ENCODE measurements at places on chromosomes 12 and 14.

- no peak for DNase-seq
These were observed 685.9 kb upstream of the USP15 start for GRCh38 chr12:61574339-61574738.

GRCh38 chr14:76294876-76295275, 81.1 kb upstream of the ESRRB start:
- DNase-seq, result no peak

DNA sequence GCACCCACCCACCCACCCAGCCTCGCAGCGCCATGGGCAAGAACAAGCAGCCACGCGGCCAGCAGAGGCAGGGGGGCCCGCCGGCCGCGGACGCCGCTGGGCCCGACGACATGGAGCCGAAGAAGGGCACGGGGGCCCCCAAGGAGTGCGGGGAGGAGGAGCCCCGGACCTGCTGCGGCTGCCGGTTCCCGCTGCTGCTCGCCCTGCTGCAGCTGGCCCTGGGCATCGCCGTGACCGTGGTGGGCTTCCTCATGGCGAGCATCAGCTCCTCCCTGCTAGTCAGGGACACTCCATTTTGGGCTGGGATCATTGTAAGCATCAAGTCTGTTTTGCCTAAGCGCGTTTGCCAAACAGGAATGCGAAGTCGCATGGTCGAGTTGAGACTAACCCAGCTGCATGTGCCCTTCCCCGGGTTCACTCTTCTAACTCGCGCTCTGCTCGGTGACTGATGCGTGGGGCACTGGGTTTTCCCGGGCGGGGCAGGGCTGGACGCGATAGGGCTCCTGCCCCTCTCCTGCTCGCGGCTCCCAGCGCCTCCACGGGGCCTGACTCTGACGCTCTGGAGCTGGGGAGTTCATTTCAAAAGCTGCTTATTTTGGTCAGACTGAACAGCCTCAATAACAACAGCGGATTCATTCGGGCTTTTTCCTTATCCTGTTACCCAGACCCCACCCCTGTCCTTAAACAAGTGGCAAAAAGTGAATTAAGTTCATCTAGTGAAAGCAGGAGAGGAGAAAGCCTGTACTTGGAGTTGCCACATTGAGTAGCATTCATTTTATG, 458 bp downstream of the SSPN start:
- DNase-seq, result peak; percentile 74

DNA sequence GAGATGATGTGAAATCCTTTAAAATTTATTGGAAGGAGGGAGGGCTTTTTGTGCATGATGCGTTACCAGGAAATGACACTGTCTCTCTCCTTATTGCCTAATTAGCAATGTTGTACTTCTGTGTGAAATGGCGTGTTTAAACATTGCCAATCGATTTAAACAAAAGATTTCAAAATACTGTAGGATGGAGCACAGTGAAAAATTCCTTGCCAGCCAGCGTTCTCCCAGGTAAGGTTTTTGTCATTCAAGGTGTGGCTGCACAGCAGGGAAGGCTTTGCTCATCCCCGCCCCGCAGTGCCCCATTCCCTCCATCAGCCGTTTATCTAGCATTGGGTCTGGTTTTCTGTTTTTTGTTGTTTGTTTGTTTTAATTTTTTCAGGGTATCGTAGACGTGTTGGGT, 137.3 kb downstream of the CACNA1C start:
- DNase-seq, result no peak

GRCh38 chr14:86388216-86388615, 858.3 kb downstream of the FLRT2 start:
- DNase-seq, result no peak

- peak; percentile 41 for DNase-seq
These were observed 587.5 kb downstream of the BCL11B start for GRCh38 chr14:98684468-98684867.

GRCh38 chr14:47194055-47194454, 481.4 kb downstream of the MDGA2 start:
- no peak for DNase-seq

- DNase-seq, result no peak
These were observed 89.5 kb downstream of the RIMBP2 start for GRCh38 chr12:130626601-130627000.

GRCh38 chr14:86491743-86492142, 961.8 kb downstream of the FLRT2 start:
- no peak for DNase-seq

DNA sequence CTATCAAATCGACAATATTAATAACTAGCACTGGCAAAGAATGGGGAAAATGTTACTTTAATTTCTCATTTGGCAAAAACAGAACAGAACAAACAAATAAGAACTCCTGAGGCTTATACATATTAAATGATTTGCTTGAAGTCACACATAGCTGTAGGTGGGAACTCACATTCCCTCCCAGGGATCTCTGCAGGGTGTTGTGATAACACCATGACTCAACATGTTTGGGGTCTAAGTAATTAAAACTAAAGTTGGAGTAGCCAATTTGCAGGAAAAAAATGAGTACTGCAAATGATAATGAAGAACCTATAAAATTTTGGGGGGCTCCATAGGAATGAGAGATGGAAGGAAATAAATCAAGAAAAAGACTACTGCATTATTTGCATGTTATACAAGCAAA, 27.5 kb downstream of the UNC79 start:
- DNase-seq, result no peak

DNA sequence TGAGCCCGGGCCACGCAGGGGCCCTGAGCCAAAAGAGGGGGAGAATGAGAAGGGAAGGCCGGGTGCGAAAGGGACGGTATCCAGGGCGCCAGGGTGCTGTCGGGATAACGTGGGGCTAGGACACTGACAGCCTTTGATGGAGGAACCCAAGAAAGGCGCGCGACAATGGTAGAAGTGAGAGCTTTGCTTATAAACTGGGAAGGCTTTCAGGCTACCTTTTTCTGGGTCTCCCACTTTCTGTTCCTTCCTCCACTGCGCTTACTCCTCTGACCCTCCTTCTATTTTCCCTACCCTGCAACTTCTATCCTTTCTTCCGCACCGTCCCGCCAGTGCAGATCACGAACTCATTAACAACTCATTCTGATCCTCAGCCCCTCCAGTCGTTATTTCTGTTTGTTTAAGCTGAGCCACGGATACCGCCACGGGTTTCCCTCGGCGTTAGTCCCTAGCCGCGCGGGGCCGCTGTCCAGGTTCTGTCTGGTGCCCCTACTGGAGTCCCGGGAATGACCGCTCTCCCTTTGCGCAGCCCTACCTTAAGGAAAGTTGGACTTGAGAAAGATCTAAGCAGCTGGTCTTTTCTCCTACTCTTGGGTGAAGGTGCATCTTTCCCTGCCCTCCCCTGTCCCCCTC, 3.0 kb downstream of the SSTR1 start:
- no peak for DNase-seq

DNA sequence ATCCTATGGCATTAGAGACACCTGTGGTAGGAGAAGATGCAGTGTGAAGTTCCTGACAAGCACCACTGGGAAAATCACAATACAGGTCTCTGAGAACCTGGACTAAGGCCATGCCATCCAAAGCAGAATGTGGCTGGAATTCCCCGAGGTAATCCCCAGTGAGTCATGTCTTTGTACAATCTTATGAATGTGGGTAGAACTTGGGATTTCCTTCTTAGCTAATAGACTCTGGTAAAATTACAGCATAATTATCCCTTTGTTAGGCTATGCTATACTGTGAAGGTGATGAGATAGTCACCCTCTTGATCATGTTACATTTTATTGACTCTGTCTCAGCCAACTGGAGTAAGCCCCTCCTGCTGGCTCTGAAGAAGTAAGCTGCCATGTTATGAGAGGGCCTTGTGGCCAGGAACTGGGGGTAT, 224.3 kb upstream of the DCN start:
- no peak for DNase-seq

- DNase-seq, result no peak
These were observed 1088.3 kb upstream of the SEL1L start for GRCh38 chr14:82621881-82622450.

- DNase-seq, result no peak
These were observed 19.1 kb upstream of the MAPKAPK5 start for GRCh38 chr12:111822886-111823285.

DNA sequence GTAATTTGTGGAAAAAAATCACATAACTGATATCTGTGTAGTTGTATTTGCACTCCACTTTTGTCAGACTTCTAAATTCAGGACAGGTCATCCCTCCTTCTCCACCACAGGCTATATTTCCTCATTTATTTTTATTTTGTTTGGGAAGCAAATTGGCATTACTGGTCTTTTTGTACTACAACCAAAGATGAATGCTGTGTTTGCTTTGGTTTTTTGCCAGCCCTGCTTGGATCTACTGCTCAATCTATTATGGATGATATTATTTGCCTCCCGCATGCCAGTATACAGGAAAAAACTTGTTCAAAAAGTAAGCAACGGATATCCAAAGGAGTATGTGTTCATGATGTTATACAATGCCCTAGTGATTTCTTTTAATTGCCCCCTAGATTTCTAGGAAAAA, 948.8 kb downstream of the TRHDE start:
- DNase-seq, result no peak

DNA sequence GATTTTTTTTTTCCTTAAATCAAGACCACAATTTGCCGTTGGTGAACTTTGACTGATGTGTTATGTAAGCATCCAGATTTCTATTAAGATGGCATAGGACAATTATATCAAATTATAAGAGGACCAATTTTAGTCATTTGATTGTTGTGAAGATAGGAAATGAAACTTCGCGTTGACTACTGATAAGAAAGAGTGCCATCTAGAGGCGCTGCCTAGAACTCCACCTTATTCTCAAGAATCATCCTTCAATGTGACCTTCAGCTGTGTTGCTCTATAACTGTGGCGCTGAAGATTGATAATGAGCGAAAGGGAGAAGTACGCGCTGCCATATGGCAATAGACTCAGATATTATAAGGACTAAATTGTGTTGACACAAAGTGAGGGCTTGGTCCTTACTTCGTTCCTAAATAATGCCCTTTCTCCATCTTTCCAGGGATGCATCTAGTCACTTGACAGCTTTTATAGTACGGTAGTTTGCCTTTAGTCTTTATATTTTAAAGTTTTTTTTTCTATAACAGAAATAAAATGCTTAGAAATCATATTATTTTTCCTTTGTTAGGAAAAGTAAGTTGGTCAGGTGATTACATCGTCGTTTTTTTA, 350.8 kb upstream of the STXBP6 start:
- peak; percentile 61 for DNase-seq

GRCh38 chr14:101357559-101358319, 203.6 kb upstream of the DIO3 start:
- no peak for DNase-seq

- DNase-seq, result peak; percentile 38
These were observed at the start of gene SOCS2 for GRCh38 chr12:93571925-93572711. SOCS2 (plus strand) TSS chr12:93572675; CDS start chr12:93572898, 223 bp downstream.

GRCh38 chr14:61433169-61433568, 111.8 kb downstream of the PRKCH start:
- no peak for DNase-seq

GRCh38 chr14:97942921-97943320, 1145.7 kb downstream of the VRK1 start:
- no peak for DNase-seq

DNA sequence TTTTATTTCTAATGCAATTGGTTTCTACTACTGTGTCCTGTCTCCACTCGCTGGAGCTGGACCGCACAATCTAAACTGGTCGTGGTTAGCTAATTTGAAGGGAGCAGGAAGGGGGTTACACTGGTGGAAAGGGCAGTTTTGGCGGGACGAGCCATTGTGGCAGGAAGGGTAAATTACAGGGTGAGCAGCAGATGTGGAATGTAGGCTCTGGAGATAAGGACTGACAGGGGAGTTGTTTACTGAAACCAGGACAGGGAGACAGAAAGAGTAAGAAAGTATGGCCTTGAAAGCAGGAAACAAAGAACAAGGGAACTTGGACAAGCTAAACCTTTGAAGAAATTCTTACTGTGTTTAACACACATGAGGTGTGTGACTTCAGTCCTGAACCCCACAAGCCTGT, 147.8 kb downstream of the ATXN7L3B start:
- DNase-seq, result no peak

GRCh38 chr12:110229409-110229808, 51.6 kb upstream of the ATP2A2 start:
- no peak for DNase-seq

DNA sequence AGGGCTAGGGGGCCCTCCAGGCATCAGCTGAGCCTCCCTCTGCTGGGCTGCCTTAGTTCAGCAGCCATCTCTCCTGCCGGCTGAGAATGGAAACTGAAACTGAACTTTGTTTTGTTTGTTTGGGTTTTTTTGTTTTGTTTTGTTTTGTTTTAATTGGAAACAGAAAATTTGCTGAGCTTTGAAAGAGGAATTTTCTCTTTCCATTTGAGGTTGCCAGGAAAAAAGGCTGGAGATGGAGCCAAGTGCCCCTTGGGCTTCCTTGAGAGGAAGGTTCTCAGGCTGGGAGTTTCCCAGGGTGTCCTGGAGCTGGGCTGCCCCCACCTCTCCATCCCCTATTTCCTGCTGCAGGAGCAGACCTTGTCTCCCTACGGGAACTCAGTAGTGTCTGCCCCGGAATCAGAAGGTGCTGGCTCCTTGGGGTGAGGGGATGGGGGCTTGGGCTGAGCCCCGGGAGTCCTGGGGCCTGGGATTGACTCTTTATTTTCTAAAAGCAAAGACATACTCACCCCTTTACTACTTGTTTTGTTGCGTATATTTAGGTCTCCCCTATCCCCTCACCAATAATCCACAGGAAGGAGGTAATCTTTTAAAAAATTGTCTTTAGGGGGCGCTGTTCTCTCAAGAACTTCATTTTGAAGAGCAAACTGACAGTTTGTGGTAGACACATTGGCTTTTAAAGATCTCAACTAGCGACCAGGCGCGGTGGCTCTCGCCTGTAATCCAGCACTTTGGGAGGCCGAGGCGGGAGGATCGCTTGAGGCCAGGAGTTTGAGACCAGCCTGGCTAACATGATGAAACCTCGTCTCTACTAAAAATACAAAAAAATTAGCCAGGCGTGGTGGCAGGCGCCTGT, 21.3 kb upstream of the OASL start:
- DNase-seq, result peak; percentile 55

DNA sequence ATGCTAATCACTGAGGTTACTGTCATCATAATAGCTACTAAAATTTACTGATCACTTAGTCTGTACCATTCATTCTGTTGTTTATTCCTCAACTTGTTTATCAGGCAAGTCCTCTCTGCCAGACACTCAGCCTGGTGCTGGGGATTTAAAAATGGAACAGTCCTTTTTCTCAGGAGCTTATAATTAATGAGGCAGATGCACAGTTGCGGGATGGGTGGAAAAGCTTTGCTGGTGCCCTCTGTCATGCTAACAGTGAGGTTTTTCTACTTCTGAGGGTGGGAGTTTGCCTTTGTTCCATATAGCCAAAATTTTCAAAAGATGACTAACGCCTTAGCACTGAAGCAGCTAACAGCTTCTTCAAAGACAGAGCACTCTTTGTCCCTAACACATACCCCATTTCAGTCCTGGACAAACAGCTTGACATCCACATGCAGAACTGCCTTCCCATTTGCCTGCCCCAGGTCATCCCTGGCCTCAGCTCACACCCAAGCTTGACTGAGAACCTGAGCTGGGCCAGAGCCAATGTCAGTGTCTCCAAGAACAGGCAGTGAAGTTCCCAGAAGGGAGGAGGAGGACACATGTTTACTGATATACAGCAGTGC, 30.8 kb upstream of the HSPB8 start:
- DNase-seq, result no peak

DNA sequence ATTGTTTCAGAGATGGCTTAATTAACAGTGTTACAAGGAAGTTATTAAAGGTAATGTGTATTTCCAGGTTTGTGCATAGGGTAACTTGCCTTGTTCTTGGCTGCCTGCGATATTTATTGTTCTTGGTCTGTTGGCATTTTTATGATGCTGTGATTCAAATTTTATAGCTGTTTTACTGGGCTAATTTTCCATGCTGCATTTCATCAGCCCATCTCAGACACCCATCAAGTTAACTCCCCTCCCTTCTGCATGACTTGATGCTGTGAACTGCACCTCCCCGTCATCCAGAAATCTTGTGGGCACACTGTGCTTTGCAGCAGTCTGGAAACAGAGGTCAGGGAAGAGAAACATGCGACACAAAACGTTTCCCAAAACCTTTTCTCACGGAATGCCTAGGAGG, 1049.2 kb downstream of the AACS start:
- DNase-seq, result no peak
